NCI-H446 treated with DMSO at 0.1 percent for 48 hours (cell line): ENCODE measurements at places on chromosomes 11 and 22.

- no peak for DNase-seq
These were observed 72.6 kb downstream of the SCN3B start for GRCh38 chr11:123581651-123582399.

DNA sequence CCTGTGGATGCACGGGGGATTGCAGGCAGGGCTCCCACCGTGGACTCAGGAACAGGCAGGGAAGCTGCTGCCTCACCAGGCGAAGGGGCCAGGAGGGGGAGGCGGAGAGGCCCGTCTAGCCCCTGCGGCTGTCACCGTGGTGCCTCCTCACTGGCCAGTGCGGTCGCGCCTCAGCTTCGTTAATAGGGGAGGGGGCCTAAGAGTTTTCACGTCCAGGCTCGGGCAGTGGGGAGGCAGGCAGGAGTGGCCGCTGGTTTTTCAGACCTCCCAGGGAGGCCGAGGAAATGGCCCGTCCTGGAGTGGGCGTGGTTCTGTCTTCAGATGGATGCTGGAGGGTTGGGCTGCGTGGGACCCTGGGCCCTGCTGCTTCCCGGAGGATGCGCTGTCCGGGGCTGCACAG is 91.1 kb upstream of the B3GAT1 start:
- DNase-seq = no peak

DNA sequence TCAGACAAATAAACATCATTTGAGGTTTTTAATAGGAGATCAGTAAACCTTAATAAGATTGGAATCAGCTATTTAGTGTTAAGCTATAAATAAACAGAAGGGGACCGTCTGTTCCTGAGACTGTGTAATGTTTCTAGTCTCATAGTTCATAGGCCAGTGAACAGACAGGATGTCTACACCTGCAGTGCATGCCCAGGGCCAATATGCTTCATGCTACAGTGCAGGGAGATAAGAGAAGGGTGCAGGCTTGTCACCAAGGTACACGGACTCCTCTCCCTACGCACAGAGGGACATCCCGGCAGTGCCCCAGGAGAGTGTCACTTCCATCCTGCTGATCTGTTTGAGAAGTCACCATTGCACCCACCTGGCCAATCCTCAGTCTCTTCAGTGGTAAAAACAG is 148.6 kb downstream of the OPCML start:
- no peak for DNase-seq

- no peak for DNase-seq
These were observed 340.5 kb downstream of the TENM4 start for GRCh38 chr11:79100093-79100910.

DNA sequence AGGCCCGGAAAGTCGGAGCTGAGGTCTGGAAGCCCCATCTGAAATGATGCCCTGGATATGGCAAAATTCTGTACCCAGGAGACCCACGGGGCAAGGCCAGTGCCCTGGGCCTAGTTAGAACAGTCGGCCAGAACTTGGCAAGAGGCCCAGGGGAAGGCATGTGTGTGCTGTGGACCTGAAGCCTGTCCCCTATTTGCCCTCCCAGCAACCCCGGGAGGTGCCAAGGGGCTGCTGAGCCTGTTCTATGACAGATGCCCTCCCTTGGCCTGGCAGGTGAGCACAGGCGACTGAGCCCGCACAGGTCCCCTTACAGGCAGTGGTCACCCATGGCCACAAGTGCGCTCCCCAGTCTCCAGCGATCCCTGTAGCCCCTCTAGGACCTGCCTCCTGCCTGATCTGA is 51.7 kb downstream of the NAT10 start:
- no peak for DNase-seq

GRCh38 chr11:47464483-47464882 is 15.5 kb upstream of the RAPSN start:
- DNase-seq = no peak

- no peak for DNase-seq
These were observed 704.0 kb downstream of the KCNA4 start for GRCh38 chr11:29312812-29313211.

- no peak for DNase-seq
These were observed 209.5 kb downstream of the AASDHPPT start for GRCh38 chr11:106286881-106287504.

GRCh38 chr11:110833033-110833484 is 120.8 kb upstream of the ARHGAP20 start:
- no peak for DNase-seq

GRCh38 chr22:30225220-30225927 is 21.2 kb downstream of the LIF start:
- DNase-seq = no peak

- DNase-seq = no peak
These were observed 4.4 kb downstream of the AHNAK start for GRCh38 chr11:62542111-62542745.

DNA sequence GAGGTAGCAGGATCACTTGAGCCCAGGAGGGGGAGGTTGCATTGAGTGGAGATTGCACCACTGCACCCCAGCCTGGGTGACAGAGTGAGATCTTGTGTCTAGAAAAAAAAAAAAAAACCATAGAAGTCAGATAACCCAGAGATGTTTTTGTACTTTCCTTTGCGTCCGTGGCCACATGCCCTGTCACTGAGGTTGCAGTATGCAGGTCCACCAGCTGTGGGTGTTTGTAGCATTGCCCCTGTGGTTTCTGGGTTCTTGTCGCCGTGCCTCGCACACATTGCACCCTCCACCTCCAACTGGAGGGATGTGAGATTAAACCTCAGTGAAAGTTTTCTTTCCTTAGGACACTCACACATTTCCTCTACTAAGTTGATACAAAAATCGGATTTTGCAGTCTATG is 70.3 kb downstream of the TNRC6B start:
- no peak for DNase-seq

DNA sequence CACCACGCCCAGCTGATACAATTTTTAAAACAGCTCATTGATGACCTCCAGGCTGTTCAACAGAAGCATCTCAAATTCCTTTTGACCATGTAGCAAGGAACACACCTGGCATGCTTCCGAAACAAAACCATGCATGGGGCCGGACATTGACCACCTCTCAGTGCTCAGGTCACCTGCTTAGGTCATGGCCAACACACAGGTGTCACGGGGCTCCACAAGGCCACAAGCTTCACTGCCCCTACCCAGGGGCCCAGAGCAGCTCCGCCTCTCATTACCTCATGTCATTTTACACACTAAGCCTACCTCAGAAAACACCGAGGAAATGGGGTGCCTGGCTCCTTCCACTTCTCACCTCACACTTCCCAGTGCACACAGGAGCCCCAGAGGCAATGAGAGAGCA is 26.6 kb downstream of the YPEL1 start:
- no peak for DNase-seq

- DNase-seq = peak; percentile 1
These were observed 18.7 kb downstream of the ASPHD2 start for GRCh38 chr22:26447584-26448329.

DNA sequence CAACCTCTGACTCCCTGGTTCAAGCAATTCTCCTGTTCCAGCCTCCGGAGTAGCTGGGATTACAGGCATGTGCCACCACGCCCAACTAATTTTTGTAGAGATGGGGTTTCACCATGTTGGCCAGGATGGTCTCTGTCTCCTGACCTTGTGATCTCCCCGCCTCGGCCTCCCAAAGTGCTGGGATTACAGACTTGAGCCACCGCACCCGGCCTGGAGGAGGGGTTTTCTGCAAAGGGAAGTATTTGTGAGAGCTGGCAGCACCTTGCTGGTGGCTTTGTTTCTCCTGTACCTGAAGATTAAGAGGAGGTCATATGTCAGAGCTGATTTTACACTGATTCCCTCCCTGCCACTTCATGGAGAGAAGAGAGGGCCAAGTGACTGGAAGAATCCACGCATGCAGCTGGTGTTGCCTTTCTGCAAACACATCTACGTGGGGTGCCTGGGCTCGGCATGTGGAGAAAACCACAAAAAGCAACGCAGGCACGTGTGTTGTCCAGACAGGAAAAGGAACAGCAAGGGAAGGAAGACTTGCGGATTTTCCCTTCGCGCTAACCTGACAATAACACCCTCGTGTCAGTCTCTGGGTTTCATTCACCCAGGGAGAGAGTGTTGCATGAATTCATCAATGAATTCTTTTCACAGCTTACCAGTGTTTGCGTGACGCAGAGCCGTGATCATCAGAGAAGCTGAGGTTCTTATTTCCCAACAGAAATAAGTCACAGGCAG is 61.9 kb downstream of the TSPAN18 start:
- no peak for DNase-seq

GRCh38 chr11:2474059-2474901 is 29.5 kb downstream of the KCNQ1 start:
- DNase-seq = no peak

DNA sequence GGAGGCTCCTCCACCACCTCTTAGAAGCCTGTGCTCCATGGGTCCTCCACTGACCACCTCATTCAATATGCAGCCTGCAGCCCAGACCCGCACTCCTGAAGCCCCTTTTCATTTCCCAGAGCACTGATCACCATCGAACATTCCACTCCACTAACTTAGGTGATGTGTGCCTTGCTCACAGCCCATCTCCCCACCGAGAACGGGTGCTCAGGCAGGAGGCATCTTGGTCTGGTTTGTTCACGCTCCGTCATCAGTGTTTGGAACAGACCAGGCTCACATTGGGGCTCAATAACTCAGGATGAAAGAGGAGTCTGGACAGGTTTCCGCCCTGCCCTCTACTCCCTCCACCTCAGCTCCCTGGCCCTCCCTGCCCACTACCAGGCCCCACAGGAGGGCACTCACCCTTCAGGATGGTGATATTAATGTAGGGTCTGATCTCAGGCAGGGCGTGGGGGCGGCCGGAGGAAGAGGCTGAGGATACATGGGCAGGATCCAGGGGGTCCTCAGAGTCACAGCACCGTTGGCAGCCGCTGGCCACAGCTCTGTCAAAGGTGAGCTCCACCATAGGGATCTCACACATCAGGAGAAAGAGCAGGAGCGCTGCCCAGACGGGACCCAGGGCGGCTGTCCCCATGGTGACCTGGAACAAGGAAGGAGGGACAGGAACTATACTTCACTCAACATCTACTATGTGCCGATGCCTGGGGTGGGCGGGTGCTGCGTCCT is 3.1 kb downstream of the C1QTNF6 start:
- no peak for DNase-seq

DNA sequence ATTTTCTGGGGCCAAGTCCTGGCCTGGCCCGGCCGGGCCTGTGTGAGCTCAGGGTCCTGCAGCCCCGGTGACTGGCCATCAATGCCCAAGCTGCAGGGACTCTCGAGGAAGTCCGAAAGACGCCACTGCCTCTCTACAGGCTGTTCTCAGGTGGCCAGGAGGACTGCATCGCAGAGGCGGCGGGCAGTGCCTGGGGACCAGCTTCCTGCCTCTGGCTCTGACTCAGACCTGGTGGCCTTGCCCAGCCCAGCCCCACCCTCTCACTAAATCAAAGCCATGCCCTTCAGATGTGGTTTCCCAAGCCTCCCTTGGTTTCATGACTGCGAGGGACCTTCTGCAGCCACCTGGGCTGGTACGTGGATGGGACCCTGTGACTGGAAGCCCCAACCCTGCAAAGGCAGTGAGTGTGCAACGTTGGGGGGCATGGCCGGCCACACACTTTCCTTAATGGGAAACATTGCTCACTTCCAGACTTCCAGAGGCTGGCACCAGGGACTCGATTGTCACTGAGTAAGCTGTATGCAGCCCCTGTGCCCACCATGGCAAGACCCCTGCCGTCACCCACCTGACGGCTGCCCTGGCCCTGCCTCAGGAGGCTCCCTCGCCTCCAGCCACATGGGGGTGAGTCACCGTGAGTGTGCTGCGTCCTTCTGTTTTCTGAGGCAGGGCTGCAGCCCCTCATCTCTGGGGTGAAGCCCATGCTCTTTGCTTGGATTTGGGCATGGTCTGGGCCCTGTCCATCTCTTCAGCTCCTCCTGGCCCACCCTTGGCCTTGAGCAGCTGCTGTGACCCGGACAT is 6.0 kb upstream of the FGF3 start:
- DNase-seq = no peak

GRCh38 chr11:110428956-110429730 is 605 bp upstream of the FDX1 start:
- DNase-seq = no peak

DNA sequence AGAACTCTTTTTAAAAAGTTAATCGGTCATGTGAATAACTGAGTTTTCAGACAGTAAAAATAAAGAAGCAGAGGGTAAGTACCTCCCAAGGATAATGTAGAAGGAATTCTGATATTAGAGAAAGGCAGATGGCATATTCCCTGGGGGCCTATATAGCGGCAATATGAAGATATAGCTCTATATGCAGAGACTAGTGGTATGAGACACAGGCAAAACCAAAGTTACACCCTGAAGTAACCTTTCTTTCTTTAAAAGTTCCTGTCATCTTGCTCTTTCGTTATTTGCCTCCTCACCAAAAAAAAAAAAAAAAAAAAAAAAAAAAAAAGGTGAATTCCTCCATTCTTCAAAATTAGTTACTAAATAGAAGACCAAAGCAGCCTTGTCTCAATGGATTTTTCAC is 76.2 kb upstream of the ARHGAP32 start:
- peak; percentile 11 for DNase-seq

- DNase-seq = no peak
These were observed 39.6 kb downstream of the UBASH3B start for GRCh38 chr11:122695076-122695615.

GRCh38 chr11:31421820-31422219 is 52.2 kb downstream of the DNAJC24 start:
- no peak for DNase-seq

DNA sequence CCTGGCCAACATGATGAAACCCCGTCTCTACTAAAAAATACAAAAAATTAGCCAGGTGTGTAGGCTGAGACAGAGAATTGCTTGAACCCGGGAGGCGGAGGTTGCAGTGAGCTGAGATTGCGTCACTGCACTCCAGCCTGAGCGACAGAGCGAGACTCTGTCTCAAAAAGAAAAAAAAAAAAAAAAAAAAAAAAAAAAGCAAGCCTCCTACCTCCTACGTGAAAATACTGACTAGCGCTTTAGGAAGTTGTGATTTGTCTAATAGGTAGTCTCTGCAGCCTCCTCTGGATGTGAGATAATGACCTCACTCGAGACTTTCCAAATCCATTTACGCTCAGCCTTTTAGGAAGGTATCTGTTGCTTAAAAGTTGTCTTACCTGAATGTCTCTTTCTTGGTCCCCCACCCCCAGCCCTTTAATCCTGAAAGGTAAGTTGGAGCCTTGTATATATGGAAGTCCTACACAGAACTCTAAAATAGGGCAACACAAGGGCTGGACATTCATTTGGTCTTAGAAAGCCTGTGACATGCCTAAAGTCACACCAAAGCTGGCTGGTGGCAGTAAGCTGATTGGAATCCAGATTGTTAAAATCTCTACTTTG is 5.5 kb downstream of the SEPTIN3 start:
- DNase-seq = no peak

- peak; percentile 30 for DNase-seq
These were observed 167.0 kb upstream of the RASSF10 start for GRCh38 chr11:12841946-12842630.

GRCh38 chr11:134215836-134216235 is 7.9 kb downstream of the NCAPD3 start:
- no peak for DNase-seq

GRCh38 chr11:35215945-35216344 is 77.0 kb downstream of the CD44 start:
- DNase-seq = no peak

GRCh38 chr11:112241486-112241885 is 15.3 kb downstream of the PTS start:
- no peak for DNase-seq

- DNase-seq = no peak
These were observed 290.5 kb upstream of the SORL1-AS1 start for GRCh38 chr11:121743285-121743684.

GRCh38 chr22:42682113-42682851 is 33.1 kb upstream of the CYB5R3 start:
- peak; percentile 78 for DNase-seq

- no peak for DNase-seq
These were observed 429.0 kb downstream of the SOX6 start for GRCh38 chr11:15927196-15927863.

- no peak for DNase-seq
These were observed 3.7 kb downstream of the SLC37A4 start for GRCh38 chr11:119026970-119027369.
